ENCODE measurements at places on chromosomes 6 and 20.
A peak's percentile ranks its signal among the peaks of the same experiment; 100 is the strongest.

DNA sequence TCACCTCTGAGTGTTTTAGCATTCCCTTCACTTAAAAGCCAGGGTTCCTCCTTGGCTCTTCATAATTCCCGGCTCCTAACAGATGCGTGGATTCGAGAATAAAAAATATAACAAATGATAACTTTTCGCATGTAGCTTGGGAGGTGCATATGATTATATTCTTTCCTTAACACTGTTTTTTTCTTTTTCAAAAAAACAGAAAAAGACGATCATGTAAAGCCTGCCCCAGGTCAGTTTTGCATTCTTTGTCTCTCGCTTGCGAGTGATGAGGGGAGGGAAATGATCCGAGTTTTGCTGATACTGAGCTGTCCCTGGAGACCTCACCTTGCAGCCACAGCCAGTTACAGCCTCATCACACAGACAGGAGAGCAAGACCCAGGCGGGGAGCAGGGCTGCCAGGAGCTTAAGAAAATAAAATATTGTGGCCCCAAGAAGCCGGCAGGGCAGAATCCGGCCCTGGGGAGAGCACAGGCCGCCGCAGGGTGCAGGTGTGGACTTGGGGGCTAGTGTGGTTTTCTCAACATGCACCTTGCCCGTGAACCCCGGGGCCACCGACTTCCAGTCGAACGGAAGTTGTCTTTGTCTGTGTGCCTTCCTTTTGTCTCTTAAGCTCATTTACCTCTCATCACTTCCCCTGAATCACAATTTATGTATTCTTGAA is 301.8 kb downstream of the TAF4 start:
- DNase-seq = no peak

- no peak for DNase-seq
Observed at GRCh38 chr6:5286780-5287179, 25.5 kb downstream of the FARS2 start.

GRCh38 chr6:100261486-100261885 is 203.2 kb downstream of the SIM1 start:
- DNase-seq = no peak

- DNase-seq = no peak
Observed at GRCh38 chr6:70409216-70409615, 4.1 kb upstream of the FAM135A start.

GRCh38 chr20:20063941-20064702 is 11.8 kb downstream of the CFAP61 start:
- DNase-seq = no peak

DNA sequence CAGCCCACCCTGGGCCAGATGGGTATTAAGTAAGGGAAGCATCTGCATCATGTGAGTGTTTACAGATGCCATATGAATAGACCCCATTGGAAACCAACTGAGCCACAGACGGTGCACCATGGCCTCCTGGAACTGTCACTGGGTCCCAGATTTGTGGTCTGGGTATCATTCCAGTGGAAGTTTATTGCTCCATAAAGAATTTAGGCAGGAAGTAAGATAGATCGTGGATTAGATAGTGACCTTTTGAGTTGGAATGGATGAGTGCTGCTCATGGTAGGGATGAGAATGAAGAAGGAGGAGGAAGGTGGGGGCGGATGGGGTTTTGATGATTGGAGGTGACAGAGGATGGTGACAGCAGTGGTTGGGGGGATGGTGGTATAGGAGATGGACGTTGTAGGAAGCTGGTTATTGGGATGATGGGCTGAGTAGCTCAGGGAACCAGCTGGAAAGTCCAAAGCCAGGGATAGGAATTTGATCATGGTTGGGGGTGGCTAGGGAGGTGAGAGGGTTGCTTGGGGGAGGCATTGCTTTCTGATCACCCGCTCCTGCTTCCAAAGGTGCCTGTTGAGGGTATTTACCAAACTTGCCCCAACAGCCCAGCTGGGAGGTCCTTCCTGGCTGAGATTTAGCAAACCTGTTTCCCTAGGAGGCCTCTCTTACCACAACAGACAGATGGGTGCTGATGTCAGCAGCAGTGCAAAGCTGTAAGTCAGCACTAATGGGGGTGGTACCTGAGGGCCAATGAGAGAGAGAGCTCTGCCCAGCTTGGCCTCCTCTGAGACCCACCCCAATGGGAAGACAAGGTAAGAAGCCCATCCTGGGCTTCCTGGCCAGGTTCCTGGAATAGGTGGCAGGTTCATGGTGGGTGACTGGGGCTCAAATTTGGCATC is 78.0 kb downstream of the VEGFA start:
- DNase-seq = no peak

DNA sequence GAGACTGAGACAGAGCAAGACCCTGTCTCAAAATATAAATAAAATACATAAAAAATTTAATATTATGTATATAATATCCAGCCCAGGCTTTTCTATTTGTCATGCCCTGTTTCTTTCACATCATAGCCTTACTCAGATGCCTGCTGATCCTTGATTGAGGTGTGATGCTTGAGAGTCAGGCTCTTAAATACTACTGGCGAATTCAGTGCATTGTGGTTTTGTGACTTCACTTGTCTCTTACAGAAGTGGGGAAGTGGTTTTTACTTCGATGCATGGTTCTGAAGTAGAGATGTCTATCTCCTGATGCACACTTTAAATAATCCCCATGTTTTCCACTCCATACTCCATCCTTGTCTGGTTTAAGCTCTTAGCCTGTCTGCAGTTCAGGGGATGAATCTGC is 29.1 kb downstream of the ASXL1 start:
- DNase-seq = no peak

GRCh38 chr6:96755096-96755495 is 82.2 kb downstream of the GPR63 start:
- DNase-seq = no peak

GRCh38 chr20:36929290-36929689 is 22.2 kb downstream of the SAMHD1 start:
- no peak for DNase-seq

DNA sequence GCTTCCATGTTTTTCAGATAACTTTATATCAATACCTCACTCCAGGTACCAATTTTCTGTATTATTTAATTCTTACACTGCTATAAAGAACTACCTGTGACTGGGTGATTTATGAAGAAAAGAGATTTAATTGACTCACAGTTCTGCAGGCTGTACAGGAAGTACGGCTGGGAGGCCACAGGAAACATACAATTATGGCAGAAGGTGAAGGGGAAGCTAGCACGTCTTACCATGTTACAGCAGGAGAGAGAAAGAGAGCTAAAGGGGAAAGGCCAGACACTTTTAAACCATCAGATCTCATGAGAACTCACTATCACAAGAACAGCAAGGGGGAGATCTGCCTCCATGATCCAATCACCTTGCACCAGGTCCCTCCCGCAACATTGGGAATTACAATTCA is 119.1 kb upstream of the BMP5 start:
- no peak for DNase-seq

DNA sequence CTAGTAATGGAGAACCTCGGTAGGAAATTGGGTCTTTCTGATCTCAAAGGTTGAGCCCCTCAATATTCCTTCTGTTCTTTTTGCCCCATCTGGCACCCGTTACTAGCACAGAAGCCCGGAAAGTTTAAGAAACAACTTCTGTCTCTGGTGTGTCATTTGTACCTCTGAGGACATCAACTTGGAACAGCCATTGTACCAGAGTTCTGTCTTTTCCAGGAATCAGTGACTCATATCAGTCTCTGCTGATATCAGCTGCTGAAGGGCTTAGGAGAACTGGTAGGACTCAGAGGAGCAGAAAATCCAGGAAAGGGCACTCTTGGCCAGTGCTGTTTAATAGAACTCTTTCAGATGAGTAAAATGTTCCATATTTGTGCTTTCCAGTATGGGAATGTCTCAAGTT is 78.3 kb upstream of the CHD6 start:
- DNase-seq = no peak

DNA sequence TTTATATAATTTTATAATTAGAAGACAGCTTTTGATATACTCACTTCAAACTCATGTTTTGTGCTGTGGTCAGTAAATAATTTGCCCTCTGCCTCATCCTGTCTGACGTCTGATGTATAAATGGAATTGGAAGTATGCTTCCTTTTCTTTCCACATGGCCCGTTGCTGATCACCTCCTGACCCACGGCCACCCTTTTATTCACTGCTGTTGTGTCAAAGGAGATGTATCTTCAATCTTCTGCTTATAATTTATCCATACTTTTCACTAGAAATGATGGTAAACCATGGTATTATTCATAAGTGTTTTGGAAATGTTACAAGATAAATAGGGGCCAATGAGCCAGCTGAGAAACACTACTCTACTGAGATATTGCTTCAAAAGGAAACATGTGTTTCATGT is 841.8 kb downstream of the PHF3 start:
- no peak for DNase-seq

- DNase-seq = no peak
Observed at GRCh38 chr6:158226655-158227512, 58.7 kb downstream of the GTF2H5 start.

DNA sequence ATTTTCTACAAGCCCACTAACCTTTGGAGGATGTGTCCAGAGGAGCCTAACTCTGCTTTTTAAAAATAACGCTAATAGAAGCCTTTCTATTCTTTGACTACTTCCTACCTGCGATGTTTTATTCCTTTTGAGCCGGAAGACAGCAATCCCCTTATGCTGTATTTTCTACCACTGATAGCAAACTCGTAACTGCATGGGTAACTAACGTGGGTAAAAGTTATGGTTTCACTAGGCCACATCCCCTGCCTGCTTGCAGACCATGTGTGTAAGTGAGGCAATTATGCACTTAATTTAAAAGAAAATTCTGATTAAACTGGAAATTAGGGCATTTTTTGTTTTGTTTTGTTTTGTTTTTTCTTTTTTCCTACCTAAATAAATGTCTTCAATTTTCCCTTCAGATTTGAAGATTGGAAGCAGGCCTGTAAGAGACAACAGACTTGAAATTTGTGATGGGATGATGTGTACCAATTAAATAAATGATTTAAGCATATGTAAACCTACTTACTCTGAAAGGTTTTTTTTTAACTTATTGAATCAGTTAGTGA is 931 bp downstream of the UFL1 start:
- DNase-seq = no peak

- peak; percentile 24 for DNase-seq
Observed at GRCh38 chr6:15244620-15245360, 1.1 kb upstream of the JARID2 start.

DNA sequence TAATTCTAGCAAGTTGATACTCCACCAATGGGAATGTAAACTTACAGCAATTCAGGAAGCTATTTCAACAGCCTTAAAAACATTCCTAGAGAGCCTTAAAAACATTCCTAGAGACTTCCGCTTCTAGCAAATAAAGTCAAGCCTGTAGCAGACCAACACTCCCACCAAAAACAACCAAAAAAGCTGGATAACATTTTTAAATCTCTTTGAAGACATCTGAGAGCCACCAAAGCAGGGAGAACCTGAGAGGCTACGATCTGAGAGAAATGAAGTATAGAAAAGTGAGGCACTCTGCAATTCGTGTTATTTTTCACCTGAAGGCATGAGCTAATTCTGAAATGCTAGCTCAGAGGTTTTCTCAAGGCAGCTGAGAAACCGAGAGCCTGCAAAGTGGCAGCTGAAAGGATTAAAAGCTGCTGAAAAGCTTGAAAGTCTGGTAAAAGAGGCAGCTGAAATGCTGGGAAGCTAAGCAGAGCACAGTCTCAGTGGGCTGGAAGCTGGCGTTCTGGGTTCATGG is 20.9 kb downstream of the GPR63 start:
- DNase-seq = no peak

GRCh38 chr20:1654996-1655395 is 2.6 kb downstream of the SIRPG start:
- DNase-seq = no peak

- no peak for DNase-seq
Observed at GRCh38 chr6:142861711-142862110, 83.3 kb downstream of the HIVEP2 start.

DNA sequence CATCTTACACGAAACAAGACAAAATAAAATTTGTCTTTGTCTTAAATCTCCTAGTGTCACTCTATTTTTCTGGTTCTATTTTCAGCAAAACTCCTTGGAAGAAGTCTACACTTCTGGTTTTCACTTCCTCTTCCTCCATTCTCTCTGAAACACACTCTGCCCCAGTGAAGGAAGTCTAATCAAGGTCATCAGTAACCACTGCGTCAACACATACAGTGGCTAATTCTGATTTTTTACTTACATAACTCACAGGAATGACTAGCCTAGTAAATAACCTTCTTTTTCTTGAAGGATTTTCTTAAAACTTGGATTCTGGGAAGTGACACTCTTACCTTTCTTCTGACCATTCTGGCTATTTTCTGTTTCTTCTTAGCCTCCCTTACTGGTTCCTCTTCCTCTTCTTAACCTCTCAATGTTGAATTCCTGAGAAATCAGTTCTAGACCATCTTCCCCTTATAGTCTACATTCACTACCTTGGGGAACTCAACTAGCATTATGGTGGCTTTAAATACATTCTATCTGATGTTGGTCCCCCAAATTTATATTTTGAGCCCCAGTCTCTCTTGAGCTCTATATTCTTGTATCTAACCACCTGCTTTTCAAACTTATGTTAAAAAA is 37.5 kb downstream of the AIG1 start:
- no peak for DNase-seq

- DNase-seq = no peak
Observed at GRCh38 chr20:39283464-39283863, 321.3 kb downstream of the DHX35 start.

DNA sequence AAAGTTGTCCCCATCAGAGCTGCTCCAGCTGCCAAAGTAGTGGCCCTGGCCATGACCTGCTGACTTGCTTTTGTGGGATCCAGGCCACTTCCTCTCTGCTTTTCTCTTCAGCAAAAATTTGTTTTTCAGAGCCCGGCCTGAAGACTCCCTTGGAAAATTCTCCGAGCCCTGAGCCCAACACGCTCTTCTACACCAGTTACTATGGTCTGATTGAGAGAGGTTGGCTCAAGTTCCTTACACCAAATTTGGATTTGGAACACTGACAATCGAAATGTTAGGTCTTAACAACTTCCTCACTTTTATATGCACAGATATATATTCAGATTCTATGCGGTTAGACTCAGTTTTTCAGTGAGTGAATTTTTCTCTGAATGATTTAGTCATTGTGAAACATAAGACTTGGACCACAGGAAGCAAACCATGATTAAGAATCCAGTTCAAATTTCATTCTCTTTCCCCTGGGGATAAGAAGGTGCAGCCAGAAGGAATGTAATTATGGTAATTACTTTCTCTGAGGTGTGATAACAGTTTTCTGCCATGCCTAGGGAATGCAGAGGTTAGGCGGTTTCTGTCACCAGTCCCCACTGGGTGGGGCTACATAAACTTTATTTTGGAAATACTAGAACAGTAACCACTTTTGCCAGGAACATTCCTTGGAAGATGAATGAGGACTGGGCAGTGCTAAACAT is 365.2 kb downstream of the SYNE1 start:
- DNase-seq = no peak

DNA sequence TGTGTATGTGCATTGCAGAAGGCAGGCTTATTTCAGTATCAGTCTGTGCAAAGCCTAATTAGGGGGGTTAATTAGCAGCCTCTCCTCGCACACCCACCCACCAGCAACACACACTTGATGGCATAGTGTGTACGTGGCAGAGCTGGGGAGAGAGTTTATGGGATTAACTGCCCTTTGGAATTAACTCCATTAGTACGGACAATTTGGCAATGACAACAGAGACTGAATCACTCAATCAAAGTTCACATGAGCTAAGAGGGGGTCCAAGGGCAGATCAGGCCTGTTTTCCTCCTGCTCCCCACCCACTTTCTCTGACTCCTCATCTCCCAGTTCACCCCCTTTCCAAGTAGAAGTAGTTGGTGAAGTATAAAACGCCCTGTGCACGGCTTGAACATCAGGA is 69.5 kb downstream of the LRFN2 start:
- no peak for DNase-seq
